ENCODE measurements at places on chromosomes 5 and 9. TPM values are rescaled to one million over a fixed set of nuclear protein-coding genes. Genes with fewer than 3 reads are reported as not detected.

Gene GHR
- total RNA-seq = not detected

Gene SPARC
- 946 TPM for total RNA-seq

Gene SH3TC2
- total RNA-seq = 0.25 TPM

Gene PAIP1
- 127 TPM for total RNA-seq

Gene GNA14
- total RNA-seq = 0.32 TPM

Gene SLC45A2
- 0.76 TPM for total RNA-seq

Gene JAKMIP2
- total RNA-seq = 88.2 TPM

Gene HSDL2
- total RNA-seq = 4.8 TPM

Gene TMEM174
- total RNA-seq = not detected

Gene ACOT12
- total RNA-seq = not detected

Data from glutamatergic neuron (in vitro differentiated cells).